ENCODE measurements at places on chromosomes 7 and 10. TPM values are rescaled to one million over a fixed set of nuclear protein-coding genes. Genes with fewer than 3 reads are reported as not detected.

DNA sequence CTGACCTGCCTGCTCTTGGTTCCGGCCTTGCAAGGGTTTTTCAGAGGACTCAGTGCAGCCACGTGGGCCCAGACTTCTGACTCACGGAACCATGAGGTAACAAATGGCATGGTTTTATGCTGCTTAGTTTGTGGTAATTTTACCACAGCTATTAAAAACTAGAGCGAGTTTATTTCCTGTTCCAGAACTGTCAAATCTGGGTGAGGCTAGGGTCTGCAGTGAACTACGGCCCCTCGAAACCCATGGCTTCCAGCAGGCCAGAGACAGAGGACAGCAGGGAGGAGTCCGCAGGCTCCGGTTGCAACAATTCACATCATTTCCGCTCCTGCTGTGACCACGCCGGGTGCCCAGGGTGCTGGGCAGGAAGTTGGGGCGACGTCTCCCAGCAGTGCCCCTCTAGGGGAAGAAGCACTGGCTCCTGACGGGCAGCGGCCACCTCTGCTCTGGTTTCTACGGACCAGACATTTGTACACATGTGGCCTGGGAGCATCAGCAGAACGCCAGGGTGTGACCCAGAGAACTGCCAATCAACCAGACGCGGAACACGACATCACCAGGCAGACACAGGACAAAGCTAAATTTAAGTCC lies 74.8 kb downstream of the ADARB2 start:
- ATAC-seq: no peak

GRCh38 chr10:52578871-52579405 lies 193.6 kb downstream of the MBL2 start:
- ATAC-seq: no peak

DNA sequence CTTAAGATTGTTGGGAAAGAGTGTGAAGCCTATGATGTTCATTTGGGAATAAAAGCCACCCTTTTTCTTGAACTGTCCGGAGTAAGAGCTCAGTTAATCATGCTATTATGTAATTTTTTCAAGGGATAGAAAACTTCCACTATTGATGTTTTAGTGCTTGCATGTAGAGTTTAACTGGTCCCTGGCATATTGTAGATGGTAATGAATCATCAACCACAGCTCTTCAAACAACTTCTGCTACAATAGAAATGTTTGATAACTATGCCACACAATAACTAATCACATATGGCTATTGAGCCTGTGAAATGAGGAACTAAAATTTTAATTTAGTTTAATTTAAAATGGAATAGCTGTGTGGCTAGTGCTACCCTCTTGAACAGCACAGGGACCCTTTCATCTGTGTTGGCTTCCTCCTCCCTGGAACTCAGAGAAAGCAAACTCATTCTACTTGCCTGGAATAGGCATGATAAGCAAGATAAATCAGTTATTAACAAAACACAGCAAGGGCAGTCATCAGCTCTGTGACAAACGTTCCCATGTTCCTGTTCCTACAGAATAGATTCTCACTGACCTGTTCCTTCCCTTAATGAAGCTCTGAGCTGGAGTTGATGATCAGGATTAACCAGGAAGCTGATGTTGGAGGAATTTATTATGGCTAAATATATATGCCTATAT lies 4.9 kb upstream of the SRI start:
- no peak for ATAC-seq

GRCh38 chr7:142611566-142612236 lies 137.6 kb upstream of the PRSS1 start:
- ATAC-seq: no peak

- ATAC-seq: no peak
Measured at GRCh38 chr7:98728555-98728954, 111.5 kb downstream of the NPTX2 start.

- no peak for ATAC-seq
Measured at GRCh38 chr7:69696054-69696591, 97.8 kb downstream of the AUTS2 start.

NUTM2B gene
- 0.26 TPM for total RNA-seq

DNA sequence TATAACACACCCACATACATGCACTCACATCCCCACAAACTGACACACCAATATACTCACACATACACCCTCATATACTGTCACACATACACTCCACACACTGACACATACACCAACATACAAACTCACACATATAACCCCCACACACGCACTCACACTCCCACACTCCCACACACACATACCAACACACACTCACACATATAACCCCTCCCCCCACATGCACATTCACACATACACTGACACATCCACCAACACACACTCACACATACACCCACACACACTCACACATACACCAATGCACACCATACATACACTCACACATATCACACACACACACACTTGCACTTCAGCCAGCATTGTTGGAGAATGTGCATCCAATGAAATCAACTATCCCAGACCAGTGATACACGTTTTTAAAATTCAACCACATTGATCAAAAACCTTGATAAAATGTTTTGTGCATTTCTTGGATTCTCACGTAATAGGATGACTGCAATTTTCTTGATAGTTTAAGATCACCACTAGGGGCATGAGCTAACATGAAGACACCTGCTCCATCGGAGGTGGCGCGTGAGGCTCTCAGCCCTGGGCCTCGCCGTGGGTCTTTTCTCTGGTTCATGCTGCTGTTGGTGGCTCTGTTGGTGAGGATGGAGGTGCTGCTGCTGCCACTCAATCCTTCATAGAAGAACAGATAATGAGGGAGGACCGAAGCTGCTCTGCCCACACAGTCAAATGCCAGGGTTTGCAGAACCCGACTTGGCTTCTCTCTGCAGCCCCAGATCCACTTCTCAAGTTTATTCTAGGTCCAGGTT lies 32.1 kb upstream of the CHST15 start:
- peak; percentile 19 for ATAC-seq

DNA sequence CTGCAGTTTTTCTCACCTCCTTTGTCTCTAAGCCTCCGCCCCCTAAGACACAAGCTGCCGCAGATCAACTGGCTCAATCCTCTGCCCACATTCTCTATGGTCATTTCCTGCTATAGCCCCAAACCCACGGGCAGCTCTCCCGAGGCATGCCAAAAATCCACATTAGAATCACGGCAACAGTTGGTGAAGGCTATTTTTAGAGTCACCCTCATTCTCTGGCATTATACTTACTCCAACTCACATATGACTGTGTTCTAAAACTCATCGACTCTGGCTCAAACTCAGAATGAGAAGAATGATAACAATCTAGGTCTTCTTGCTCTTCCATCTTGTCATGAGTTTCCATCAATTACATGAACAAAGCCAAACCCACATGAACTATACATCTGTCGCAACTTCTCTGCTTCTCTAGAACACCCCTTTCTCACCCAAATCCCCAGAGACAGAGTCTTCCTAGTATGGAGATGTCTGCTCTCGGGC lies 10.9 kb upstream of the KIAA1549 start:
- ATAC-seq: no peak

GRCh38 chr10:22792161-22792560 lies 77.8 kb upstream of the PIP4K2A start:
- ATAC-seq: no peak

LANCL2 gene
- 6.7 TPM for total RNA-seq

GRCh38 chr10:77228559-77228958 lies 409.0 kb downstream of the KCNMA1 start:
- ATAC-seq: no peak

DNA sequence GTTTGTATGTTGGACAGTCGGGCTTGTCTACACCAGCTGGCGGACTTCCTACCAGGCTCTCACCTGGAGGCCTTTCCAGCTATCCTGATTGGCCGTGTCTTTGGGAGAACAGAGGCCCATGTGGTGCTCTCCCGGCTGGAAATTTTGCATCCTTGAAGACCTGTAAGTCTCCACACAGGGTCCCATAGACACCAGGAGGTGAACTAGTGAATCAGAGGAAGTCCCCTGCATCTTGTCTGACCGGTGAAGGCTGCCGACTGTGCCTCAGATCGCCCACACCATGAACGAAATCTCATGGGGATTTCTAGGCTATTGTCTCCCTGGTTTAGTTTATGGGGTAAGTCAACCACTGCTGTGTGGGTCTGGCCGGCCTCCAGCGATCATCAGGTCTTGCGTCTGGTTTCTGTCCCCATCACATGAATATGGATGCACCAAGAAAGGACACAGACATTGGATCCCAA lies 108.4 kb upstream of the LYZL2 start:
- peak; percentile 47 for ATAC-seq

- ATAC-seq: no peak
Measured at GRCh38 chr7:5678295-5679047, 103.0 kb downstream of the RNF216 start.

TMEM168 gene
- total RNA-seq: 19.6 TPM

DNA sequence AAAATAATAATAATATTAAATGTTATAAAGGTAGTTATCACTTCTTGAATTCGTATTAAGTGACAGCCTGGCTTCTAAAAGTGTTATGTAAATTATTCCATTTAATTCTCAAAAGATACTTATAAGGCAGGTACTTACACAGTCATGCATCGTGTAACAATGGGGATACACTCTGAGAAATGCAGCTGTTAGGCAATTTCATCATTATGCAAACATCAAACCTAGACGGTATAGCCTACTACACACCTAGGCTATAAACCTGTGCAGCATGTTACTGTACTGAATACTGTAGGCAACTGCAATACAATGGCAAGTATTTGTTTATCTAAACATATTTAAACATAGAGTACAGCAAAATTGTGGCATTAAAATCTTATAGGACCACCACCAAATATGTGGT lies 1.5 kb downstream of the IFIT1 start:
- ATAC-seq: no peak

ZC3HAV1L gene
- total RNA-seq: 23.6 TPM

- ATAC-seq: no peak
Measured at GRCh38 chr10:112184379-112184778, 814 bp upstream of the GPAM start.

GRCh38 chr10:91034494-91035159 lies 113.7 kb upstream of the ANKRD1 start:
- ATAC-seq: no peak

COL26A1 gene
- not detected for total RNA-seq

GRCh38 chr7:55489552-55489951 lies 82.8 kb downstream of the VOPP1 start:
- ATAC-seq: no peak

GCK gene
- total RNA-seq: 0.58 TPM

HMX3 gene
- total RNA-seq: 0.21 TPM

PTF1A gene
- not detected for total RNA-seq

DNA sequence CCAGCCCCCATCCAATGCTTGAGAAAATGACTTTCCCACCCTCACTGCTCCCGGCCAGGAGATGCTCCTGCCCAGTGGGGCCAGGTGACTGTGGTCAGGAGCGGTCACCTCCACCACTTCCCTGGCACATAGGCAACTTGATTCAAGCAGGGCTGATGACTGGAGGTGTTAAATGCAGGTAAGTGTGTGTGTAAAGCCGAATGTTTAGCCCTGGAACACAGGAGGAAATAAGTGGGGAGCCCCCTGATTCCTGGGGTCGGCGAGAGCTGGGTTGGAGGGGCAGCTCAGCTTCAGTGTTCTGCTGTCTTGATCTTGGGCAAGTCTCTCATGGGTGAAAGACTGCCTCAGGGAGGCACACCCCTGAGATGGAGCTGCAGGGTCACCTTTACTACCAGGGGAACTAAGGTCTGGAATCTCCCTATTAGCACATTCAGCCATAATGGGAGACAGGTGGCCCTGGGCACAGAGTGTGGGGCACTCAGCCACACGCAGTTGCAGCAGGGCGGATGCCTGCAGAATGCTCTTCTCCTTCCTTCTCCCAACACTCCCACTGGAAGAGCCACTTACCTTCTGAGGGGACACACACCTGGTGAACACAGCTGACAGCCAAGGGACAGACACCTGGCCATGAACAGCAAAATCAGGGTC lies 124.1 kb downstream of the PTPN20 start:
- ATAC-seq: no peak

MRC1 gene
- total RNA-seq: not detected

- ATAC-seq: no peak
Measured at GRCh38 chr10:19847321-19847720, 31.1 kb downstream of the PLXDC2 start.
